ENCODE measurements at places on chromosomes 5 and 9.

GRCh38 chr5:3320317-3320875 is 275.2 kb upstream of the IRX1 start:
- no peak for DNase-seq

DNA sequence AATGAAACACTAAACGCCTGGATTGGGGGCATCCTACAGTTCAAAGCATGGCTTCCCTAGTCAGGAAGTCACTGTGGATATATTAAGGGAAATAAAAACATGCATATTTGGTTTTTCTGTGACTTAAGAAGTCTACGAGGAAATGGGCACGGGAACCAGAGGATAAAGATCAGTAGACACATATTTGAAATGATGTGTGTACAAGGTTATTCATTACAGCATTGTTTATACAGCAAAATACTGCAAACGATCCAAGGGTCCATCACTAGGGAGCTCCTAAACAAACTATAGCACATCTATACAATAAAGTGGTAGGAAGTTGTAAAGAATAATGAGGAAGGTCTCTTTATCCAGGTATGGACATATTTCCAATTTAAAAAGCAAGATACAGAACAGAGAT is 71.8 kb downstream of the EFNA5 start:
- DNase-seq, result no peak

DNA sequence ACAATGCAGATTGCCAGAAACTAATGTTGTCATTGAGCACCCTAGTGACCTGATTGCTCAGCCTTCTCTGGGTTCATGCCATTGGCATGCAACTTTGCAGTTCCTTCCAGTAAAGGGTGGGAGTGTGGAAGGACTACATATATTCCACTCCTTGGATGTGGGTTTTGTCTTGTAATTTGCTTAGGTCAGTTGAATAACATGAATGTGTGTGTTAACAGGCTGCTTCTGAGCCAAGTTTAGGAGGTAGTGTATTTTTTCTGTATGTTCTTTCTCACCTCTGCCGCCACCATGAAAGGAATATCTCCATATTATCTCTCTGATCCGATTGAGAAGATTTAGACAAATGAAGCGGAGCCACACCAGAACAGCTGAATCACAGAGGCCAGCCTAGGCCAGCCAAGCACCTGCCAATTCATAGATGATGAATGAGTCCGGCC is 1929.6 kb upstream of the CDH6 start:
- no peak for DNase-seq

GRCh38 chr9:133276923-133277322 is 1.9 kb upstream of the ABO start:
- DNase-seq, result no peak

GRCh38 chr5:83672646-83673045 is 48.0 kb downstream of the HAPLN1 start:
- no peak for DNase-seq

DNA sequence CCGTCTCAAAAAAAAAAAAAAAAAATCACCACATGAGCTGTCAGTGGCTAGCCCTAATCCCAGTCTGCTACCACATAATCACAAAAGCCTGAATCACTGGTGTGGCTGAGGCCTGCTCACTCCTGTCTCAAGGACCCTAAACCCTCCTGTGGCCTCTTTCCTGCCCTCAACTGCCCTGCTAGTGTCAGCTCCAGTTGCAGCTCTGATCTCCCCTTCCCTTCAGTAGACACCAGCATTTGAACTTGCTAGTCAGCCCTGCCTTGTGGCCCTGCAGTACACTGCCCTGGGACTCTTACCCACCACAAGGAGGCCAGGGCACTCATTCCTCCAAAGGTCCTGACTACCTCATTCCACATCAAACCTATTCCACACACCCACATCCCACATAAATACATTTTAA is 9.5 kb upstream of the P4HA2 start:
- DNase-seq, result no peak

DNA sequence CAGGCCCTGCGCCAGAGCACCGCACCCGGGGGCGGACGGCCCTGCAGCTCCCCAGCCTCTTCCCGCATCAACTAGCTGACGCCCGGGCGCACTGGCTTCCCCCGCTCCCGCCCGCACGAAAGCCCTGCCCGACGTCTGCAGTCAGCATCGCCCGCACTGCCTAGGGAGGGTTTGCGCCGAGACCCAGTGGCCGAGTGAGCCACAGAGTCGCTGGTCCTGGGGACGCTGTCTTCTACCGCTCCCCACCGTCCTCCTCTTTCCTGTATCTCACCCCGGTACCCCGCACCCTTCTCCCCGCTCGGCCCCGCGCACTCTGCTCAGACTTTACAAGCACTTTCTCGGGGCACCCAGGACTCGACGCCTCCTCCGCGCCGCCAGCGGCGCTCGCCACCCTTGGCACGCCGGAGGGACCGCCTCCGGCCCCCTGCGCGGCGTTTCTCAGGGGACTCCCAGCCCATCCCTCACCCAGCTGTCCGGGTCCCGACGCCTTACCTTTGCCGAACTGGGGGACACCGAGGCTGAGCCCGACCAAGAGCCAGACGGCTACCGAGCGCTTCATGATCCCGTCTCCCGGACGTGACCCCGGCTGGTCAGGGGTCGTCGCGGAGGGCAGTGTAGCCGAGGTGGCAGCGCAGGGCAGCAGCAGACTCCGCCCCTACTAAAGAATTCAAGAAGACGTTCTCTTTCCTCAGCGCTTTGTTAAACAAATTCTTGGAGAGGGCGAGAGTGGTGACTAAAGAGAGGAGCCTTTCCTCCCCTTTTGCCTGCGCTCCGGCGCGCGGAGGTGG is 670 bp downstream of the EDIL3 start:
- no peak for DNase-seq

DNA sequence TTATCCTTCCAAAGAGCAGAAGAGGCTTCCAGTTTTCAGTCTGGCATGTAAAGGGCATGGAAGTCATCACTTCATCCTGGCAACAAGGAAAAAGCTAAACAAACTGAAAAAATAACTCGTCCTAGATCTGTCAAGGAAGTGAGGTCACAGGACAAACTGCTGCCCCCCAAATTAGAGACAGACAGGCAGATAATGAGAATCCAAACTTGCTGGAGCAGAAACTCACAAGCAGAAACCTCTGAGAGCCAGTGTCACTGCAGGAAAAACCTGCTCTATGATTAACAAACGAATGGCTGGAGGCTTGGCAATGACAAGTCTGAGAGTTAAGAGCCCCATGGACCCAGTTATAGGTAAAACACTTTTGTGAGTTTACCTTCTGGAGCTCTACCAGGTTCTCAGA is 18.9 kb upstream of the MLANA start:
- DNase-seq, result no peak

- no peak for DNase-seq
These were observed 134.6 kb downstream of the TMC1 start for GRCh38 chr9:72656021-72656420.

DNA sequence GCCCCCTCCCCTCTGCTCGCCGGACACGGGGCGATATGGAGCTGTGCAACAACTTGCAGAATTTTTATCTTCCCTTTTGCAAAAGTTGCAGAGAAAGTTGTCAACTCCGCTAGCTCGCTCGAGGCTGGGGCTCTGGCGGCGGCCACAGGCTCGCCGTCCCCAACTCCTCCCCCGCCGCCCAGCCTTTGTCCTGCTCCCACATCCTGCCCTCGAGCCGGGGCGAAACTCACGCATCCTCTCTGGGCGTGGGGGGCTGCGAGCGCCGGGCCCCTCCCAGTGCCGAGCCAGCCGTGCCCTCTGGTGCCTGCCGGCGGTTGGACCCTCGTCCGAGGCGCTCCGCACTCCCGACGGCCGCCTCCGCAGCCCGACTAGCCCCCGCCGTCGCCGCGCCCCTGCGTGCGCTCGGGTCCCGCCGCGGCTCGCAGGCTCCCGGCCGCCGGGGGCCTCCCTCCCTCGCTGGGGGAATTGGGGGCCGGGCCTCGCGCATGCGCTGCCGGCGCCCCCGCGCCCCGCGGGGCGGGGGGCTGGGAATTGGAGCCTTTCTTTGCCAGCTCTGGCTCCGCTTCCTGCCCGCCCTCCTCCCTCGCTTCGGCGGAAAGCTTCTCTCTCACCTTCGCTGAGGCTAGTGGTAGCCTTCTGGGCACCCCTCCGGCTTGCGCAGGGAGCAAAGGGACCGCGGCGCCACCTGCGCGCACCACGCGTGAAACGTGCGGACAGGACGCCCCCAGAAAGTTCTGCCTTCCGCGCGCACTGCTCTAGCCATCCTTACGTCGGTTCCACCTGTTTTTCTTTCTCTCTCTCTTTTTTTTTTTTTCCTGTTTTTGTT is at the start of gene CCNJL:
Gene CCNJL (minus strand): TSS at position 431 of the 826 bp plus-strand sequence. CDS start 641 bp downstream, outside the sequence.
- DNase-seq, result no peak

GRCh38 chr5:125699860-125700259 is 723.3 kb upstream of the GRAMD2B start:
- DNase-seq, result no peak

GRCh38 chr5:170333161-170333910 is 35.8 kb upstream of the LCP2 start:
- DNase-seq, result no peak

DNA sequence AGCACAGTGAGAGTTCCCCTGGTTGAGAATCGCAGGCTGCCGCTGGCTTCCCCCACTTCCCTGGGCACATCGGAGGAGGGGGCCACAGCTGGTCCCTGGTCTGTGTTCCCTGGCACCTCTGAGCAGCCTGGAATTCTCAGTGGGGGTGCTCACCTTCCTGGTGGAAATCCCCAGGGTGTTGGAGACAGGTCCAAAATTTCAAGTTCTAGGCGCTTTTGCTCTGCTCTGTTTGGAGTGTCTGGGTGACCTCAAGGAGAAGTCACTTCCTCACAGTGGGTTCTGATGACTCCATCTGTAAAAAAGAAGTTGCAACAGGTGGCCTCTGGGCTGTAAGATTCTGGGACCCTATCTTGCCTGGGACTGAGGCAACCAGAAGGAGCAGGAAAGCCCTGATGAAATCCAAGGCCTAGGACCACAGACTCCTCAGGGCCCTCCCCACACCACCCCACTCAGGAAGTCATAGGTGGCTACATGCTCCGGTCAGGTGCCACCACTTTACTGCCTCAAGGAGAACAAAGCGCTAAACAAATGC is at the start of gene TRAF1:
Gene TRAF1 (minus strand): TSS at position 400 of the 532 bp plus-strand sequence. CDS start 721 bp downstream, outside the sequence.
- no peak for DNase-seq

DNA sequence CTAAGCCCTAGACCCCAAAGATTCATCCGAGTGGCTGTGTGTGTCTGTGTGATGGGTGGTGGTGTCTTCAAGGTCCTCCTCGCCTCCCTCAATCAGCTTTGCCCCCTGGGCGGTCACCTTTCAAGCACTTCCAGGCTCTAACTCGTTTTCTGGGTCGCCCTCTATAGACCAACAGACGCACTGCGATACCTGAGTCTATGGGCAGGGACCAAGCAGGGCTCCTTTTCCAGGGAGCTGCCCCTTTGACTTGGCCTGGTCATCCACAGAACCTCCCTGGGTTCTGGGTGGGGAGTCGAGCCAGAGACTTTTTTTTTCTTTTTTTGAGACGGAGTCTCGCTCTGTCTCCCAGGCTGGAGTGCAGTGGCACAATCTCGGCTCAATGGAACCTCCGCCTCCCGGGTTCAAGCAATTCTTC is 1.1 kb downstream of the SLC27A4 start:
- no peak for DNase-seq

DNA sequence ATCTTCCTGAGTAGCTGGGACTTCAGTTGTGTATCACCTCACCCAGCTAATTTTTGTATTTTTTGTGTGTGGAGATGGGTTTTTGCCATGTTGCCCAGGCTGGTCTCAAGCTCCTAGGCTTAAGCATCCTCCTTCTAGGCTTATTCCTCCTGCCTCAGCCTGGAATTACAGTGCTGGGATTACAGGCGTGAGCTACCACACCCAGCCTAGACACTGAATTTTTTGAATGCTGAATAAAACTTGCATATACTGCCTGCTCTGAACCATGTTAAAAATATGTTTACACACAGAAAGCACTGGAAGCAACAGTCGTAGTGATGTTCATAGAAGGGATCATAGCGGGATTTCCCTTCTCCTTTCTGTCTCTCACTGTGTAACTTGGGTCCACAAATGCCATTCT is 121.3 kb upstream of the ICE1 start:
- no peak for DNase-seq

DNA sequence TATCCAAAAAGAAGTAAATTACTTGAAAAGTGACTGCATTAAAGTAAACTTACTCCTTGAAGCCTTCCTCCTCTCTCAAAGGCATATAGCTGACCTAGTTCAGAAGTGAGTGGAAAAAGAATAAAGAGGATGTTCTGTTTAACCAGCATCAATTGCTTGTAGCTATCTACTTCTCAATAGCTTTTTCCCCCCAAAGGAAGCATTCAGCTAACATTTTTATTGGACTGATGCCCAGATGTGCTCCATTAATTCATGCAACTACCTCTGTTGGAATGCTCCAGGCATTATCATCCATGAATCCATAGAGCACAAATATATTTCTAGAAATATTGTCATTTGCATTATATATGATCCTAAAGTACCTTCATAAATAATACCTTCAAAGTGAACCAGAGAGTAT is 132.8 kb downstream of the RASEF start:
- DNase-seq, result no peak

- no peak for DNase-seq
These were observed 1983.2 kb downstream of the EFNA5 start for GRCh38 chr5:105687493-105687892.

GRCh38 chr5:173807181-173807655 is 80.9 kb upstream of the CPEB4 start:
- no peak for DNase-seq

- no peak for DNase-seq
These were observed 89.8 kb downstream of the LIFR start for GRCh38 chr5:38466424-38467189.

DNA sequence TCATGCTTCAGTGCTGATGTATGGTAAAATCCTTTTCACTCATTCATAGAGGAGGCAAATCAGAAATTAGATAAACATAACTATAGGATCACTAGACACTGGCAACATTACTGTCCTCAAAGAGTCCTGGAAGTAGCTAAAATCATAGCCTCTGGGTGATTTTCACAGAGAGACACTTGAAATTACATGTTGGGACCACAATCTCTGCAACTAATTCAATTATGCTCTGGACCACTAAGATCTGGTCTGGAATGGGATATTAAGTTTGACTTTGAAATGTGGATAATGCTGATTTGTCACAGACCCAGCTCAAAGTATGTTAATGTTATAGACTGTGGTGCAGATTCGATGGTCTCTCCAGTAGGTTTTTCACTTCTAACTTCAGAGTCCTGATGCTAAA is 214.6 kb upstream of the CCNH start:
- DNase-seq, result no peak

- DNase-seq, result no peak
These were observed 296.9 kb downstream of the ADAMTS6 start for GRCh38 chr5:65184780-65185179.

Data from stimulated activated CD4-positive, alpha-beta T cell treated with anti-CD3 and anti-CD28 coated beads, Interleukin-1b, Interleukin-23, amount 100 ng/mL, for 1 hour (primary cell).